ENCODE measurements at places on chromosomes 2 and 18.

- DNase-seq = no peak
These were observed 3.5 kb downstream of the TMEM200C start for GRCh38 chr18:5891854-5892215.

DNA sequence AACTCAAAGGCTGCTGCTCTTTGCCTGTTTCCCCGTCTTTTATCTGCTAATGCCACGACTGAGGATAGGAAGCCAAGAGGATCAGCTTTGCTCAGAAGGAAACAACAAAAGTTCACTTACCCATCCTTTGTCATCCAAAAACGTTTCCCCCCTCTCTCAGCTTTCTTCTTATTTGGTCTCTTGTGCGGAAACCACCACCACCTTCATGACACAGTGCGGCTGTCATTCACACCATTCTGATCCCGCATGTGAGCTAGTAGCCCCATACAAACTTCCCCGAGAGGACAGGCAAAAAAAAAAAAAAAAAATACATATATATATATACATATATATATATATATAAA, 656 bp downstream of the LRRTM4 start:
- DNase-seq = no peak

DNA sequence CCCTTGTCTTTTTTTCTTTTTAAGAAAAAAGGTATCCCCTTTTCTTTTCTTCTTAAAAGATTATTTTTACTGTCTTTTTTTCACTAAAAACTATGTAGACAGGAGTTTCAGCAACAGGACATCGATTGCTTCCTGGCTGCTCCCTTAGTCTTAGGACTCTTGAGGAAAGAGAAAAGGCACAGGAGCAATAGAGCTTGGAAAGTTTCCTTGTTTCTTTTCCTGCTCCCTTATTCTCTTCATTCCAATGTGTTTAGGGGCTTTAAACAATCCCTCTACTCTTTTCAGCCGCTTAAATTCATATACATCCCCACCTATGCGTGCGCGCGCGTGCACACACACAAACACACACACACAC, 225.9 kb upstream of the FBXO11 start:
- DNase-seq = peak; percentile 53

DNA sequence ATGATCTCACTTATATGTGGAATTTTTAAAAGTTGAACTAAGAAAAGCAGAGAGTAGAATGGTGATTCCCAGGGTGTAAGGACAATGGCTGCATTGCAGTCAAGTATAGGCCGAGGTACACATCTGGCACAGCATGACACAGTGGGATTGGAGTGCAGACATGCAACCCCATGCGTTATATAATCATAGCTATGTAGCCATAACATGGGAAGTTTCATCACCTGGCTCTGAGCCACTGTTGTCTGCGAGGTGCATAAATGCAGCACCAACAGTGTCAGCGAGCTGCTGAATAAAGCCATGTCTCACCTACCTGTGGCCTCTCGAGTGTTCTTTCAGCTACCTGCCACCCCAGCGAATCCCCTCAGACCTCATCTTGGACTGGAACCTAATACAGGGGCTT, 61.7 kb downstream of the CDC42EP3 start:
- DNase-seq = no peak

- DNase-seq = no peak
These were observed 10.7 kb downstream of the ZEB2 start for GRCh38 chr2:144509001-144509878.

GRCh38 chr2:213068676-213069359, 82.6 kb downstream of the IKZF2 start:
- DNase-seq = no peak

DNA sequence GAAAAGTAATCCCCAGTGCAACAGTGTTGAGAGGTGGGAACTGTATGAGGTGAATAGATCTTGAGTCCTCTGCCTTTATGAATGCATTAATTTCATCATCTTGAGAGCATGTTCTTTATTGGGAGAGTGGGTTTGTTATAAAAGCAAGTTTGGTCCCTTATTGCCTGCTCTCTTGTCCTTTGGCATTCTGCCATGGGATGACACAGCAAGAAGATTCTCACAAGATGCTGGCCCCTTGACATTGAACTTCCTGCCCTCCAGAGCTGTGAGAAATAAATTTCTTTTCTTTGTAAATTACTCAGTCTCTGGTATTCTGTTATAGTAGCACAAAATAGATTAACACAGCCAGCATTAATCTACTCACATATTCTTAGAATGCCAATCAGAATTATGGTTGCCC, 108.6 kb downstream of the EHBP1 start:
- peak; percentile 66 for DNase-seq

- DNase-seq = no peak
These were observed 178.5 kb upstream of the TRIB2 start for GRCh38 chr2:12538138-12538694.

GRCh38 chr2:149703281-149703680, 115.7 kb upstream of the MMADHC start:
- DNase-seq = no peak

GRCh38 chr2:1801541-1801940, 57.2 kb upstream of the PXDN start:
- DNase-seq = no peak

DNA sequence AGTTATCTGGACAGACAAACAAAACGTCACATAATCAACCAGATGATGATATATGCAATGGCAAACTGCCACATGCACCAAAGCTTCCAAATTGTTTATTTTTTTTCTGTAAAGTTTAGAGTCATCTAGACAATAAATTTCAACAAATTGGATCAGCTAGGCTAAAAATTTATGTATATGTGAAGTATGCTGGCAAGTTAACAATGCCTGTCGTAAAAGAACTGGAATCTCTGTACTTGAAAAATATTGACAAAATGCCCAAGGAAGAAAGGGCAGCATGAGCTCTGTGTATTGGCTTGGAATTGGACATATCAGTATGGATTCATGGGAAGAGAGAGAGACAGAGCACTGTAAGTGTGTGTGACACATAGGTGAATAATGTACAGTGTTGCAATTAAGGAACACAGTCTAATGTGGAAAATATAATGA, 309.8 kb downstream of the ERBB4 start:
- no peak for DNase-seq

DNA sequence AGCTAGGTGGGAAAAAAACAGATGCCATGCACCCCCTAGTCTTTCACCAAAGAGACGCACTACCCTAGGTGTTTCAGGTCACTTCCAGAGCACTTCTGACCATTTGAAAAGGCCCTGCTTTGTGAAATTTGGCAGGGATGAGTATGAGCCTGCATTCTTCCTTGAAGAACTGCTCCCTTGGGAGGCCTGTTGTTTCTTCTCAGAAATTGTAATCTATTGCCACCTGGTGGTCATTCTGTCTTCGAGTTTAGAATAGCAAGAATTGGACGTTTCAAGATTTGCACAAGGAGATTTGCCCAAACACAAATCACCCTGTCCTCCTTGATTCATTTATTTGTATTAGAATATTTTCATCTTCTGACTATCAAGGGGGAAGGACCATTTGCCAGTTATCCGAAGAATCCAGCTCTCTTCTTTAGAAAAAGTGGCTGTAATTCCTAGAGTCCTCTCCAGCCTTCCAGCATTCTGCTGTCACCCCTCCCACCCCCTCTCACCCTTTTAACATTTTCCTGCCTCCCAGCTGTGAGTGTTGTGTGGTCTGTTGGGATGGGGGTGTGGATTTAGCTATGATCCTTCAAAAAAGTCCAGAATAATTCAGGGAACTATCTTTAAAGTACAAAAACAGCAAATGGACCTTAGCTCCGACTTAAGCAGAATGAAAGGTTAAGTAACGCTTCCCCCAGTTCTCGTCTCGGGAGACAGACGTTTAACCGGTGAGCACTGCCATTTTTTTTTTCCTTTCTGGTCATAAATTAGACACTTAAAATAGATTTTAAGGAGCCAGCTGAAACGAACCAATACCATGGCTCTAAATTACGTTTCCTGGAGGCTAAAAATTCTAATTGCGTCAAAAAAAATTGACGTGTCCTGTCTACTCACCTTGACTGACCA, 3.7 kb upstream of the GAD1 start:
- peak; percentile 87 for DNase-seq

- DNase-seq = peak; percentile 62
These were observed 147.3 kb downstream of the AGAP1 start for GRCh38 chr2:235640926-235641723.

- no peak for DNase-seq
These were observed 433.3 kb upstream of the TCF4 start for GRCh38 chr18:56021136-56021808.

DNA sequence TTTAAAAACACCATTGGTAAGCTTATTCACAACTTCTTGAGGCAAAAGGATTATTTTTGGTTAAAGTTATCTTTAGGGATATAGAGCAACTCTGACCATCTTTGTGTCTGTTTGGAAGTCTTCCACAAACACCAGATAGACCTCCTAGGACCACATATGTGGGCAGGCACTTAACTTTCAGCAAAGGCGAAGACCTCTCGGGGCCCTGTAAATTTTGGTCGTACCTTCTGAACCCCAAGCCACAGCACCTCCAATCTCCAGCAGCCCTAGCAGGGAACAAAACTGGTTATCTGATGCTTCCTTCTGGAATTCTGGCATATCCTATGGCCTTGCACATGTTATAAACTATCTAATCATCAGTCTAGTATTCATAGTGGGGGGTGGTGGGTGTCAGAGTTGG, 114.8 kb downstream of the MBD5 start:
- DNase-seq = no peak

DNA sequence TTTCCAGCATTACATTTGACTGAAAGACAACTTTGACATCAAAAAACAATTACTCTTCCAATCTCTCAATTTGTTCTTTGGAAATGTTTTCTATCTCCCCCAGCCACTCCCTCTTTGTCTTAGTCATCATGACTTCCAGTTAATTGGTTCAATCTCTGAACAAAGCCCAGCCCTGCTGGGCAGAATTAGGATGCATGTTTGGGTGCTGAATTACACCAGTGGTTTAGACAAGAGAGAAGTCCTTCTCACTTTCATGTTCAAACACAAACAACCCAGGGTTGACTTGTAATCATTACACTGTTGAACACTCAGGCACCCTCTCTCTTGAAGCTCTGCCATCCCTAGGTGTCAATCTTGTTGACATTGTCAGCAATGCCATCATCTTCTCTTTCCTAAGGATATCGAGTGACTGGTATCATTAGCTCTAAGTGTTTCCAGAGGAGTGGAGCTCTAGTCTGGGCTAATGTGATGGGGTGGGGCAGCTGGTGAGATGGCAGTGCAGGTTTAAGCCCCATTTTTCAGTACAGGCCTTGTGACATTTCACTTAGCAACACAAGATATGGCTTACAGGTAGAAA, 90.8 kb upstream of the MEIS1 start:
- DNase-seq = no peak

DNA sequence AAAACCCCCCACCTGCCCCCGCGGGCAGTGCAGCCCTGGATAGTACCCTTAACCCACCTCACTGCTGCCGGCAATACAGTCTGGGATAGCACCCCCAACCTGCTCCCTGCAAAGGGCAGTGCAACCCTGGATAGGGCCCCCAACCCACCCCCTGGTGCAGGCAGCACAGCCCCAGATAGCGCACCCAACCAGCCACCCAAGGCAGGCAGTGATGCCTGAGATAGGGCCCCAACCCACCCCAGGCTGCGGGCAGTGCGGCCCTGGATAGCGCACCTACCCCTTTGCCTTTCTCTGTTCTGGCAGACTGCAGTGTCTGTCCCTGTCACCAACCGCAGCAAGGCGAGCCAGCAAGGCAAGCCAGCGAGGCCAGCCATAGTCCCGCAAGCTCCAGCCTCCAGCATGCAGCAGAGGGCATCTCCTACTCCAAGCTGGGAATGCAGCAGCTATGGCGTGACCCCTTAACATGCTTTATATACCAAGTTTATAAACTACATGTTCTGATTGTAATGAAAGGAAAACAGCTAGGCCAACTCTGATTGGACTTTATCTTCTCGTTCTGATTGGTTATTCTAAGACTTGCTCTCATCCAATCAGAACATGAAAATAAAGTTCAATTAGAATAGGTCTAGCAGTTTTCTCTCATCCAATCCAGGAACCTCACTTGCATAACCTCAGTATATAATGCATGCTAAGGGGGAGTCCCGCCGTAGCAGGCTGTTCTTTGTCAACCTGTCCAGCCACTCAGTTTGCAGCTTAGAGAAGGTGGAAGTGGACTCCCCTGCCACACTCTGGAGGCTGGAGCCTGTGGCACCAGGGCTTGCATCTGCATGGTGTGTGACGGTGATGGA, 34.1 kb upstream of the ANKRD62 start:
- no peak for DNase-seq

GRCh38 chr2:174775571-174775980, 11.3 kb upstream of the CHRNA1 start:
- no peak for DNase-seq

- no peak for DNase-seq
These were observed 711 bp downstream of the GPR17 start for GRCh38 chr2:127646487-127647241.

GRCh38 chr2:196075196-196075595, 6.6 kb upstream of the DNAH7 start:
- no peak for DNase-seq

DNA sequence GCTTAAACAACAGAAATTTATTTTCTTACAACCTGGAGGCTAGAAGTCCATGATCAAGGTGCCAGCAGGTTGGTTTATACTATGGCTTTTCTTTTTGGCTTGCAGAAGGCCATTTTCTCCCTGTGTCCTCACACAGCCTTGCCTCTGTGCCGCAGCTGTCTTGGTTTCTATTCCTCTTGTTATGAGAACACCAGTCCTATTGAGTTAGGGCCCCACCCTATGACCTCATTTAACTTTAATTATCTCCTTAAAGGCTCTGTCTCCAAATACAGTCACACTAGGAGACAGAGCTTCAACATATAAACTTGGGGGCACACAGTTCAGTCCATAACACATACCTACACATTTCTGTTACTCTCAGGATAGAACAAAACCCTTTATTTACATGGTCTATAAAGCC, 17.3 kb upstream of the RHOB start:
- peak; percentile 30 for DNase-seq

- no peak for DNase-seq
These were observed 2.5 kb downstream of the PDK1 start for GRCh38 chr2:172558372-172558771.

- DNase-seq = peak; percentile 57
These were observed 1.9 kb downstream of the DOK6 start for GRCh38 chr18:69402533-69402989.

DNA sequence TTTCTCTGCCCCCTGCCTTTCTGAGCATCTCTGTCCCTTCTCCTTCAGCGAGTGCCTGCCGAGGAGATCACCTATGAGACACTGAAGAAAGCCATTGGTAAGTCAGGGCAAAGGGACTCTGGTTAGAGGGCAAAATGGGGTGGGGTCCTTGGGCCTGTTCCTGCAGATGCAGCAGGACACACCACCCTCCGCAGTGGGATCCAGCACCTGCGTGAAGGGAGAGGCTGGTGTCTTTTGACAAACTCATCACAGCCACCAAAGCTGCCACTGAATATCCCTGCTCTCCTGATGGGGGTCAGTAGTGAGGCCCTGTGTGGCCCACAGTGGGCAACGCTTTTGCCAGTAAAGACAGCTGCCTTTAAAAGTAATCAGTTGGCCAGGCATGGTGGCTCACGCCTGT, 18.7 kb downstream of the POMC start:
- DNase-seq = no peak

- no peak for DNase-seq
These were observed 1.3 kb downstream of the SPTBN1 start for GRCh38 chr2:54457323-54458023.

GRCh38 chr2:8204711-8205110, 477.1 kb upstream of the ID2 start:
- no peak for DNase-seq

- no peak for DNase-seq
These were observed 364.7 kb downstream of the ERBB4 start for GRCh38 chr2:212173756-212174510.
